ENCODE measurements at places on chromosomes 13 and 19. TPM values are rescaled to one million over a fixed set of nuclear protein-coding genes. Genes with fewer than 3 reads are reported as not detected.

MAB21L1 gene
- total RNA-seq: not detected

PLEKHF1 gene
- 8.6 TPM for total RNA-seq

SSC5D gene
- total RNA-seq: 0.77 TPM

LACC1 gene
- total RNA-seq: 3.2 TPM

OR7A17 gene
- total RNA-seq: not detected

EPS8L1 gene
- 6.8 TPM for total RNA-seq

CLASRP gene
- total RNA-seq: 53.3 TPM

SIGLEC12 gene
- total RNA-seq: not detected

FPR1 gene
- total RNA-seq: 0.08 TPM

CD320 gene
- 102 TPM for total RNA-seq

OR7G2 gene
- total RNA-seq: not detected

ZNF471 gene
- total RNA-seq: 0.04 TPM

LRRC63 gene
- total RNA-seq: not detected

STK24 gene
- total RNA-seq: 70.2 TPM

CYP4F2 gene
- not detected for total RNA-seq

CCL25 gene
- total RNA-seq: not detected

MEIS3 gene
- total RNA-seq: 31.2 TPM

ZC3H4 gene
- 22.2 TPM for total RNA-seq

CYP2A6 gene
- total RNA-seq: not detected

COG3 gene
- total RNA-seq: 13.7 TPM

PRSS57 gene
- not detected for total RNA-seq

SLC1A6 gene
- not detected for total RNA-seq

ZNF296 gene
- 11.8 TPM for total RNA-seq

LEUTX gene
- not detected for total RNA-seq

SYT3 gene
- total RNA-seq: 0.93 TPM

KCNRG gene
- 0.41 TPM for total RNA-seq

PRR22 gene
- total RNA-seq: 2.5 TPM

C19orf73 gene
- 1.8 TPM for total RNA-seq

TMC4 gene
- total RNA-seq: 1.6 TPM

PTPRH gene
- 5.8 TPM for total RNA-seq

IPO5 gene
- 80.6 TPM for total RNA-seq
